Mesothelial cell of epicardium (in vitro differentiated cells): ENCODE measurements at places on chromosomes 1 and 21.

- no peak for DNase-seq
These were observed 24.0 kb downstream of the NGF start for GRCh38 chr1:115314092-115314491.

DNA sequence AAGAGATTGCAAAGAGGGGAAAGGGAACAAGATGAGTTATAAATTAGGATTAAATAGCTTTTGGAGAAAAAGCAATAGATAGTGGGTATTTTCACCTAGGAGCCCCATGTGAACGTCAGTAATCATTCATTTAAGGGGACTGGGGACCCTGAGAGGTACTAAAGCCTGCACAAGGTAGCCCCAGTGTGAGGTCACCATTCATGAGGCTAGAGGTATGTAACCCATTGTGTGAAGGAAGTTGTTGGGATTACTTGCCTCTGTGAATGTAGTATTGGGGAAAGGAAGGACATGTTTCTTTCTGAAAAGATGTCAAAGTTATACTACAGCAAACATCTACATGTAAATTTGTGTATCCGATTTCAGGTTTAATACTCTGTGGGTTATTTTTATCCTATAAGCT lies 276.8 kb downstream of the TBX15 start:
- no peak for DNase-seq

DNA sequence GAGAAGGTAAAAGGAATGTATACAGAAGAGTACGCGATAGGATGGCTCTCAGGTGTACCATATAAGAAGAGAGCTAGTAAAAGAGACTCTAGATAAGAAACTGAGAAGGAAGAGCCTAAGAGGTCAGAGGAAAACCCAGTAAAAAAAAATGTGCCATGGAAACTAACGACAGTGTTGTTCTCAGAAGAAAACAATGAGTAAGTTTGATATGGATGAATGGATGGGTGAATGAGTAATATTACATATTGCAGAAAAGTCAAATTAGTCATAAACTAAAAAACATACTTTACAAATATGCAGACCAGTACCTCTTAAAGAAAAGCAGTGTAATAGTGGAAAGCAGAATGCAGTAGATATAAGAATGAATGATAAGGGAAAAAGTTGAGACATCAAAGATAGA lies 316.2 kb downstream of the HMCN1 start:
- DNase-seq, result no peak

GRCh38 chr1:165383067-165383466 lies 26.6 kb upstream of the LMX1A start:
- no peak for DNase-seq

DNA sequence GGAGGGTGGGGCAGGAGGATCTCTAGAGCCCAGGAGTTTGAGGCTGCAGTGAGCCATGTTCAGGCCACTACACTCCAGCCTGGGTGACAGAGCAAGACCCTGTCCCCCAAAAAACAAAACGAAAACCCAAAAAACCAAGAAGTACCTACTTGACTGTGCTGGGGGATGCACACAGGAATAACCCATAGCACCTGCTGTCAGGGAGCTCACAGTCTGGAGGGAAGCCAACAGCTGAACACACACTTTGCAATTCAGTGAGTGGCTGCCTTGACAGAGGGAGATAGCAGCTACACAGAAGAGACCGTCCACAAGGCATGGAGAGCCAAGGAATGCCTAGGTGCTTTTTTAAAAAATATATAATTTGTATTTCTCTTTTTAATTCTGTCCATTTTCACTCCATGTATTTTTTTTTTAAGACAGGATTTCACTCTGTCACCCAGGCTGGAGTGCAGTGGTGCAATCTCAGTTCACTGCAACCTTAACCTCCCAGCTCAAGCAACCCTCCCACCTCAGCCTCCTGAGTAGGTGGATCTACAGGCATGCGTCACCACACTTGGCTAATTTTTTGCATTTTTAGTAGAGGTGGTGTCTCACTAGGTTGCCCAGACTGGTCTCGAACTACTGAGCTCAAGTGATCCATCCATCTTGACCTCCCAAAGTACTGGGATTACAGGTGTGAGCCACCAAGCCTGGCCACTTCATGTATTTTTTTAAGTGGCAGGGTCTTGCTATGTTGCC lies 68.7 kb downstream of the NID1 start:
- no peak for DNase-seq

GRCh38 chr1:36699113-36699911 lies 216.6 kb upstream of the CSF3R start:
- no peak for DNase-seq
